Activated CD4-positive, alpha-beta T cell treated with anti-CD3 and anti-CD28 coated beads, Interleukin-2, Interleukin-4, amounts not matched to agents 100 ng/mL and 50 ng/mL, durations not matched to agents 16 hours and 8 hours (primary cell): ENCODE measurements at places on chromosomes 13 and 19.
A peak's percentile ranks its signal among the peaks of the same experiment; 100 is the strongest.

GRCh38 chr13:44629465-44630183 is 53.5 kb upstream of the TSC22D1 start:
- DNase-seq: no peak

GRCh38 chr19:15251010-15251748 is 18.9 kb upstream of the EPHX3 start:
- DNase-seq: no peak

GRCh38 chr19:30406220-30407067 is 34.3 kb downstream of the ZNF536 start:
- DNase-seq: peak; percentile 2

- no peak for DNase-seq
Observed at GRCh38 chr13:114155926-114156883, 22.9 kb upstream of the CFAP97D2 start.

DNA sequence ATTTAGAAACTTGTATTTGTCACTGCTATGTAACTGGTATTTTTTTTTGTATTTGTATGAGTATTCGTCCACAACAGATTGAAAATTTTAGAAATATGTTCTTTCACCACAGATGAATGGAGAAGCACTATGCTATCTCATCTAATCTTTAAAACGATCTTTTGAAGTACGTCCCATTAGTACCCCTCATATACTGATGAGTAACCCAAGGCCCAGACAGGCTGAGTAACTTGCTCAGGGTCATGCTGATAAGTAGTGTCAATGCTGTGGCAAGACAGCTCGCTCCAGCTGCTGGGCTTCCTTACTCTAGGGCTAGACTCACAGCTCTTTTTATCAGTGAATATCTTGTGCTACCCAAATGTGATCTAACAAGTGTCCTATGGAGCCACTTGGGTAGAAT is 154.2 kb downstream of the SUCLA2 start:
- no peak for DNase-seq

DNA sequence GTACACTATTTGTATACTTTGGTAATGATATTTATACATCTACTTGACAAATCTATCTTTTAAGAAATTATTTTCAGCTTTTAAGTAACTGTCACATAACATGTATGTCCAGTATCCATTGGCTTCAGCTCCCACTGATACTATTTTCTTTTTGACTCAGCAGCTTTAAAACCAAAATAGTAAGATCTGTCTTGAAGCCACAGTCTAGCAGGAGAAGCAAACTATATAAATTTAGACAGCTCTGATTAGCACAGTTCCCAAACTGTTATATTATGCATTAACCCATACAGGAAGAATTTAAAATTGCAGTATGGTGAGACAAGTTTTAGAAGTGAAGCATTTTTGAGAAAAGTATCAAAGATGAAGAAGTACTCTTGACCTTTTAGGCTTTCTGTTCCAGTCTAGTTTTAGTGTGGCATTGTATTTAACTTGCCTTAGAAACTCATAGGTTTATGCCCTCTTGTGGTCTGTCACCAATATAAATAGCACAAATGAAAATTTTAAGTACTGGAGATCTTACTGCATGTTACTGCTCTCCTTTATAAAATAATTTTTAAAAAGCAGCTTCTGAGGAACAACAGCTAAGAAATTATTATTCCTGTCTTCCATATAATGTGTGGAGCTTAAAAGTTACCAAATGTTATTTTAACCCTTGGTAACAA is 24.7 kb downstream of the URI1 start:
- no peak for DNase-seq

- no peak for DNase-seq
Observed at GRCh38 chr19:4930664-4931063, 21.4 kb downstream of the UHRF1 start.

DNA sequence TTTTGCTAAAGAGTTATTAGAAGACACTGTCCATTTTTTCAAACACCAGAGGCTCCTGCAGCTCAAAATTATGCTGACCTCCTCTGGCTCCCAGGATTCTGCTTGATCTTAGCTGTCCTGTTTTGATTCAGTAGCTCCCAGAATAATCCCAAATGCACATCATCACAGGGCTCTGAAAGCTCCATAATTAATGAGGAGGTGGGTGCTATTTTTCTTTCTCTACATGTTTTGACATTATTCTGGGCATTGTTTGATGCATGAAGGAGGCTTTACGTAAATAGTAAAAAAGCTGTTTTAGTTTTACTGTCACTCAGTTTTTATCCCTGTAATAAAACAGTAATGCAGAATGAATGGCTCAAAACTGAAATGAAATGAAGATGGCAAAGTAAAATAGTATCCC is 495.4 kb downstream of the DCT start:
- DNase-seq: no peak
